A549 treated with Hydrocortisone at 1 μM for 4 hours (cell line): ENCODE measurements at places on chromosomes 1 and 21. TPM values are rescaled to one million over a fixed set of nuclear protein-coding genes. Genes with fewer than 3 reads are reported as not detected.

The SPRR1A gene
- total RNA-seq, result not detected in 5 replicates

The PLCH2 gene
- 0.24 to 0.43 TPM (median 0.33 TPM) in 5 replicates for total RNA-seq

The NOTCH2 gene
- 23.9 to 46.2 TPM (median 36.6 TPM) in 5 replicates for total RNA-seq

The DDAH1 gene
- total RNA-seq, result 6.4 to 8.7 TPM (median 7.6 TPM) in 5 replicates

The CA6 gene
- not detected in 5 replicates for total RNA-seq

The CFAP57 gene
- total RNA-seq, result 0.28 to 0.68 TPM (median 0.36 TPM) in 5 replicates

The MCOLN3 gene
- total RNA-seq, result 3.5 to 4.4 TPM (median 3.8 TPM) in 5 replicates

The CD1B gene
- total RNA-seq, result not detected in 5 replicates

The DNASE2B gene
- total RNA-seq, result not detected in 5 replicates

The SPRR2G gene
- not detected in 5 replicates for total RNA-seq

The LUZP1 gene
- 17.8 to 29.4 TPM (median 20.6 TPM) in 5 replicates for total RNA-seq

The VWA5B1 gene
- total RNA-seq, result not detected in 5 replicates

The S100A12 gene
- total RNA-seq, result not detected in 5 replicates

The CLIC6 gene
- 0.03 to 0.10 TPM (median 0.08 TPM) in 5 replicates for total RNA-seq

The RAP1GAP gene
- 9.1 to 11.0 TPM (median 10.2 TPM) in 5 replicates for total RNA-seq

The TIE1 gene
- 0.02 to 0.15 TPM in 2 of 5 replicates, not detected in the others for total RNA-seq

The DUSP23 gene
- 43.4 to 79.4 TPM (median 74.8 TPM) in 5 replicates for total RNA-seq

The FAM151A gene
- 0.15 to 0.29 TPM (median 0.24 TPM) in 5 replicates for total RNA-seq

The ADSS2 gene
- 41.7 to 60.4 TPM (median 44.3 TPM) in 5 replicates for total RNA-seq

The GPA33 gene
- 0.05 TPM in 1 of 5 replicates, not detected in the others for total RNA-seq

The GNG4 gene
- total RNA-seq, result 9.9 to 15.7 TPM (median 13.7 TPM) in 5 replicates

The PGLYRP3 gene
- total RNA-seq, result not detected in 5 replicates

The NID1 gene
- 5.3 to 9.8 TPM (median 7.4 TPM) in 5 replicates for total RNA-seq

The PFKFB2 gene
- total RNA-seq, result 5.3 to 8.1 TPM (median 5.7 TPM) in 5 replicates

The HHIPL2 gene
- 9.2 to 12.9 TPM (median 10.6 TPM) in 5 replicates for total RNA-seq

The SAMD13 gene
- 0.25 to 0.91 TPM (median 0.54 TPM) in 5 replicates for total RNA-seq

The S100A2 gene
- total RNA-seq, result 19.0 to 37.7 TPM (median 28.0 TPM) in 5 replicates

The NEXN gene
- total RNA-seq, result 5.6 to 11.7 TPM (median 6.4 TPM) in 5 replicates

The CLCNKA gene
- 0.03 to 0.06 TPM (median 0.06 TPM) in 3 of 5 replicates, not detected in the others for total RNA-seq

The RHBG gene
- 0.09 TPM in 1 of 5 replicates, not detected in the others for total RNA-seq

The S100A3 gene
- 107 to 126 TPM (median 115 TPM) in 5 replicates for total RNA-seq

The SLAMF1 gene
- not detected in 5 replicates for total RNA-seq

The TMEM51 gene
- total RNA-seq, result 27.4 to 30.8 TPM (median 29.9 TPM) in 5 replicates

The C1orf167 gene
- not detected in 5 replicates for total RNA-seq

The KCNJ15 gene
- 0.03 to 0.21 TPM in 2 of 5 replicates, not detected in the others for total RNA-seq
